ENCODE measurements at places on chromosomes 5 and 9. TPM values are rescaled to one million over a fixed set of nuclear protein-coding genes. Genes with fewer than 3 reads are reported as not detected.

The ISOC1 gene
- total RNA-seq, result 21.3 TPM

The IL5 gene
- total RNA-seq, result not detected

GRCh38 chr9:126984969-126985368, 70.4 kb downstream of the RALGPS1 start:
- peak; percentile 56 for DNase-seq

- DNase-seq, result no peak
These were observed 76.1 kb downstream of the OR2K2 start for GRCh38 chr9:111253742-111254437.

- no peak for DNase-seq
These were observed 26.6 kb upstream of the TRMT10B start for GRCh38 chr9:37727013-37727412.

The PCDHGA4 gene
- 1.2 TPM for total RNA-seq

DNA sequence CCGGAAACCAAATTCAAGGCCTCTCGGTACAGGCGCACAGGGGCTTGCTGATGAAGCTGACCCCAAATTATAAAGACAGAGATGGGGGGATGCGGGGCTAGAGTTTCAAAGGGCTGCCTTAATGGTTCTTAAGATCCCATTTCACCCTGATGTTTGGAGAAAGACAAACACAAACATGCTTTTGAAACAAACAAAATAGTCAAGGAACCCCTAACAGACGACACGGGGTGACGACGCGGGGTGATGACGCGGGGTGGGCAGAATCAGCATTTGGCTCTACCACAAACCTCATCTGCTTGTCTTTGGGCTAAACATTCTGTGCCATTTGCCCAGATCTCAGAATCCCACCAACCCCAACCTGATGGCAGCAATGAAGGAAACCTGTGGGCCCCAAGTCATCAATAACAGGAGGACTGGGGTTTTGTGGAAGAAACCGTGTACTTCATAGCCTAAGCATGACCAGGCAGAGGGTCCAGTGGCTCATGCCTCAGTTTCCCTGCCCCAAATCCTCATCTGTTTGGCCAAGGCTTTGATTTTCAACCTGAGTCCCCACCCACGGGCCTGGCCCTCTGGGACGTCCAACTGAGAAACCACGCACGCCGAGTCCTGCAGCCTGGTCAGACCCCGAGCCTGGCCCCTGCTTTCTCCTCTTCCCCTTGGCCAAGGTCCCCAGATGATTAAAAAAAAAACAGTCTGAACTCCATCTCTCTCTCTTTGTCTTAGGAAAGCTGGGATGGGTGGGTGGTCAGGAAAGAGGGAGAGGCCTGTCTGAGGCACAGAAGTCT, 148.5 kb downstream of the COL23A1 start:
- no peak for DNase-seq

GRCh38 chr9:109176963-109177362, 9.9 kb upstream of the FRRS1L start:
- no peak for DNase-seq

DNA sequence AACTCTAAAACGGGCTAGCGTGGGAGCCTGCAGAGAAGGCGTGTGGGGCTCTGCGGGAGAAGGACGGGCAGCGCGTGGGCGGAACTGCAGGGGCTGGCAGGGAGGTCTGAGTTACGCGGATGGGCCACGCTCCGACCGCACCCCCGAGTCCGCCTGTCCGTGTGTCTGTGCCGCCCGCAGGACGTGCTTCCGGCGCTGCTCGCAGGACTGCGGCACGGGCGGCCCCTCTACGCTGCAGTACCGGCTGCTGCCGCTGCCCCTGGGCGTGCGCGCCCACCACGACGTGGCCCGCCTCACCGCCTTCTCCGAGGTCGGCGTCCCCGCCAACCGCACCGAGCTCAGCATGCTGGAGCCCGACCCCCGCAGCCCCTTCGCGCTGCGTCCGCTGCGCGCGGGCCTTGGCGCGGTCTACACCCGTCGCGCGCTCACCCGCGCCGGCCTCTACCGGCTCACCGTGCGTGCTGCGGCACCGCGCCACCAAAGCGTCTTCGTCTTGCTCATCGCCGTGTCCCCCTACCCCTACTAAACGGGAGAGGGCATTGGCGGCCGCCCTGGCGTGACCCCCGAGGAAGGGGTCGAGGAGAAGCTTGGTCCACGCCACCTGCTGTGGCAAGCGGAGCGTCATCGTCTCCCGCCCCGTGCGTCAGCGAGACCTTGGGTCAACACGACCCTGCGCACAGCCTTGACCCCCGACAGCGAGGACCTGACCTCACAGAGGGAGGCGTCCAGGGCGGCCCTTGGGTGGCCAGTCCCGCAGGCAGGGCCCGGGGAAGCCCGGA, 11.4 kb upstream of the ASS1 start:
- DNase-seq, result peak; percentile 64

DNA sequence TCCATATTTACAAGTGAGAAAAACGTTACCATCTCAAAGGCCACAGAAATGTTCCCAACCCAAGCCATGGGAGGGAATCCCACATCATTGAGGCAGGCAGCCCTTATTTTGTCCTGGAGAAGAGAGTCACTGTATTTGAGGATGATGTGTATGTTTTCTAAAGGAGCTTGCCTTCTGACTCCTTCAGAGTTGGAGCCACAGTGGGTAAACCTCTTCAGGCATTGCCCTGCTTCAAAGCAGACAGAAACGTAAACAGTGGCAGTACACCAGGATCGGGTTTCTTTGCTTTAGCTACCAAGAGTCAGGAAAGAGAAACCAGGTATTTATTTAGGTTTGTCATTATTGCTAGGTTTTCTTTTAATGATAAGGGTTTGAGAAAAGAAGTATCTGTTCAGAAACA, 45.7 kb downstream of the MUSK start:
- DNase-seq, result no peak

- no peak for DNase-seq
These were observed 246.6 kb upstream of the CCNG1 start for GRCh38 chr5:163190784-163191183.

The CYSRT1 gene
- not detected for total RNA-seq

The PKD2L2 gene
- not detected for total RNA-seq
